ENCODE measurements at places on chromosomes 1 and 21.

GRCh38 chr1:113280581-113280980 is 109.7 kb upstream of the MAGI3 start:
- DNase-seq: no peak

DNA sequence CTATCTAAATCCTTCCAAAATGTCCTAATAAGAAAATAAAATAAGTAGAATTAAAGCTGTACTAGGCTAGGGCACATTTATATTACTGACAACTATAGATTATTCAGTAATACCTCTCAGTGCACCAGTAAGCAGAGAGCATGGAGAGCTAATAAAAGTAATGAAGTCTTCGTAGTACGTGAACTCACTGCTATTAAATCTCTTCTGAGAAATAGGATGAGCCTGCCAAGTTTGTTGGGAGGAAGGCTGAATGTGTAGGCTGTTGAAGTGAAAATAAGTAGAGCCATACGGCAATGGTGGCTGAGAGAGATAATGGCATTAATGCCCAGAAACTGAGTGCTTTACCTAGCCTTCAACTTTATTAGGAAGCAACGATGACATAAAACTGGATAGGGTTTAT is 73.9 kb upstream of the NR5A2 start:
- no peak for DNase-seq

GRCh38 chr1:179087665-179088064 is 5.8 kb downstream of the TOR3A start:
- no peak for DNase-seq

DNA sequence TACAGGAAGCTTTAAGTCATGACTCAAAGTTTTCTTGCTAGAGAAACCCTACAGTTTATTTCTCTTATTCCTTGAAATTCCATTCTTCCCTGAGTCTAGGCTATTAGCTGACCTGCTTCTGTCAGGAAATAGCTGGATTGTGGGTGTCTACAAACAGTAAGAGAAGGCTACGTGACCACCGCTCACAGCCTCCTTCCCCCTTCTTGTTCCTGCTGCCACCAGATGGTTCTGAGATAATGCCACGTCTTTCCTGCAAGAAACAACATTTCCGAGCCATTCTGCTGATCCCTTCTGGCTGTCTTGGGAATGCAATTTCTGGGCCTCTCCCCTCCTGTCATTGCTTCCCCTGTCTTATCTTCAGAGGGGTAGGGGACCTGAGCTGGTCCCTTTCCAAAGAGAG is 128.9 kb upstream of the SGIP1 start:
- DNase-seq: no peak

GRCh38 chr1:110976089-110976488 is 12.4 kb upstream of the LRIF1 start:
- no peak for DNase-seq

DNA sequence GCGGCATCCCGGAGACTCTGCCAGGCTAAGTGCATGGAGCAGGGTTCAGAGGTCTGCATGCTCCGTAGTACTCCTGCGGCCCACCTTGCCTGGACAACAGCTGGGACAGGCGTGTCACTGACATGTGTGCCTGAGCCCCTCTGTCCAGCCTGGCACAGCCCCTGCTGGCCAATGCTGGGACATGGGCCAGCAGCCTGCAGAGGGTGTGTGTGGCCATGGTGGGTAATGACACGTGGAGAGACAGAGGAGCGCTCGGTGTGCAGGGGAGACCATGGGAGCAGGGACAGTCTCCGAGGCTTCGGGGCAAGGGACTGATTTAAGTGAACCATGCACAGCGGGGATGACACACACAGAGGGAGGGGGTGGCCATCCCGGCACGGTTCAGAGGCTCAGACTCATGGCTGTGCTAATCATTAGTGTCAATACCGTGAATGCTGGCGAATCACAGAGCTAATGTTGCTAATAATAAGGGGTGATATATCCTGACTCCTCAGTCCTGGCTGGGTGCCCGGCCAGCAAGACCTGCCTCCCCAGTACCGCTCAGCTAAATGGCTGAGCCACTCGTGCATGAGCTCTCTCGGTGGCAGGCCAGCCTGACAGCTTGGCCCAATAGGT is 41.5 kb downstream of the IGSF21 start:
- no peak for DNase-seq

GRCh38 chr1:248800459-248800858 is 25.3 kb downstream of the SH3BP5L start:
- DNase-seq: peak; percentile 33

GRCh38 chr1:942411-942821 is 16.6 kb downstream of the NOC2L start:
- DNase-seq: no peak

- DNase-seq: no peak
Measured at GRCh38 chr1:2301607-2302291, 73.6 kb downstream of the SKI start.

DNA sequence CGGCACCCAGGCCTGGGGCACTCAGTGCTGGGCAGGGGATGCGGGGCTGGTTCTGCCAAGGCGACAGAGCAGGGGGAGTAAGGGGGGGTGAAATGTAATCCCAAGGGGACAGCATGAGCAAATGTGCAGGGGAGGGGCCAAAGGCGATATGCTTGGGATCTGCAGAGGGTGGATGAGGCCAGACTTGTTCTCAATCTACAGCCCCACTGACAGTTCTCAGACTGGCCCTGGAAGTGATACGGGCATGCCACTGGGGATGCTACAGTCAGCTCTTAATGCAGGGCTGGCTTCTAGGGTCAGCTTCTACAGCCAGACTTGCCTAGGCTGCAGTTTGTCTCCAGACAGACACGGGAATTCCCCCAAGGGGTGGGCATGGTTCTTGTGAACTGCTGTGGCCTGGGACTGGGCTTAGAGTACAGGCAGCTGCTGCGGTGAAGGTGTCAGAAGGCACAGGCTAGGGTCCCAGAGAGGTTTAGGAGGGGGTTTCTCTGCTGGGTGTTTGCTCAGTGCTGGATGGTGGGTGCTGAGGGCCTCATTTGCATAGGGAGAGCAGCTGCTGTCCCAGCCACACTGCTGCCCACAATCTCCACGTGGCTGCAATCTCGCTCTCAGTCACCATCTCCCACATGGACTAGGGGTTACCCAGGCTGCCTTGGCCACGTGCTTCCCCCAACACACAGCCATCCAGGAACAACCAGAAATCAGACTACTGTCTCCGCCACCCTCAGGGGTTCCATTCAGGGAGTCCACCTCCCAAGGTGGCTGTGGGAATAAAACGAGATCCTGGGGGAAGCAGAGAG is 190.1 kb downstream of the HIVEP3 start:
- peak; percentile 95 for DNase-seq

- DNase-seq: peak; percentile 21
Measured at GRCh38 chr21:25934771-25935224, 200.0 kb downstream of the GABPA start.

GRCh38 chr1:8476006-8476405 is 158.1 kb downstream of the SLC45A1 start:
- no peak for DNase-seq

- no peak for DNase-seq
Measured at GRCh38 chr1:17857109-17857499, 102.0 kb downstream of the ACTL8 start.

- DNase-seq: no peak
Measured at GRCh38 chr21:44052830-44053226, 40.7 kb downstream of the TRAPPC10 start.

DNA sequence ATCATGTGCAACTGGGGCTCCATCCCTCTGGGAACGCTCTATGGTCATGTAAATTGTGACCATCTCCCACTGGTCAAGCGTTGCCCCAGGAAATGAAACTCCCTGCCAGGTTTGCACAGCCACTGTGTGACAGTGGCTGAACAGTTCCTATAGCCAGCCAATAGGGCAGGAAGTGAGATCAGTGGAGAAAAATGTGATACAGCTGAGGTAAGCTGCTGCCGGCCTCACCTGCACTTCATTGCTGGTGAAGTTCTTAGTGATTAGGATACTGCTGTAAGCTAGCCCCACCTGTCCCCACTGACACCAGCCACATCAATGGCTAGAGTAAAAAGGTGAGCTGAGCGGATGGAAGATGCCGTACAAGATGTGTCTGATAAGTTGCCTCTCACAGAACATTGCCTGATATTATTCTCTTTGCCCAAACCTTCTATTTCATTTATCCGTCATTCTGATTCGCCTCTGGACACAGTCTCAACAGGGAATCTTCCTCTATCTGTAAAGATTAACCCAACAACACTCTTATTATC is 38.4 kb upstream of the CDC42BPA start:
- peak; percentile 61 for DNase-seq

GRCh38 chr1:58391056-58391455 is 155.5 kb downstream of the OMA1 start:
- no peak for DNase-seq

- no peak for DNase-seq
Measured at GRCh38 chr1:5254975-5255374, 600.6 kb downstream of the AJAP1 start.

- no peak for DNase-seq
Measured at GRCh38 chr1:187680823-187681222, 852.1 kb downstream of the PLA2G4A start.

- DNase-seq: no peak
Measured at GRCh38 chr1:167054946-167055630, 35.1 kb downstream of the GPA33 start.

- no peak for DNase-seq
Measured at GRCh38 chr21:16563795-16564194, 834.0 kb downstream of the USP25 start.

DNA sequence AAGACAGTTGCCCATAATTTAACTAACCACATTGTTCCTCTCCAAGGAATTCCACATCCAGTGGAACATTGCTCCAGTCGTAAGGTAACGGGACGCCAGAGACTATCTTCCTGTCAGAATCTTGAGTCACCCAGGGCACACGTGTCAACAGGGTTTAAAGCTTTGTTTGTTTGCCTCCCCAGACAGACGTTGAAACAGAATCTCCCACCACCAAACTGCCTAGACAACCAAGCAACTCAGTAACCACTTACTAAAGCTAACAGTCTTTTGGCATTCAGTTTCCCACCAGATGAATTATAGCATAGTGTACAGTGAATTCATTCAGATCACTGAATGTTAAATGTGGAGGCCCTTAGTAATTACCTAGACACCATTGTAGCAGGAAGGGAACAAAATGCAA is 439.5 kb downstream of the PLPP3 start:
- no peak for DNase-seq

GRCh38 chr1:63435161-63435560 is 67.7 kb downstream of the ALG6 start:
- DNase-seq: no peak

GRCh38 chr1:203462878-203463277 is 12.7 kb upstream of the PRELP start:
- DNase-seq: no peak

GRCh38 chr1:163414778-163415177 is 93.0 kb downstream of the NUF2 start:
- DNase-seq: no peak

DNA sequence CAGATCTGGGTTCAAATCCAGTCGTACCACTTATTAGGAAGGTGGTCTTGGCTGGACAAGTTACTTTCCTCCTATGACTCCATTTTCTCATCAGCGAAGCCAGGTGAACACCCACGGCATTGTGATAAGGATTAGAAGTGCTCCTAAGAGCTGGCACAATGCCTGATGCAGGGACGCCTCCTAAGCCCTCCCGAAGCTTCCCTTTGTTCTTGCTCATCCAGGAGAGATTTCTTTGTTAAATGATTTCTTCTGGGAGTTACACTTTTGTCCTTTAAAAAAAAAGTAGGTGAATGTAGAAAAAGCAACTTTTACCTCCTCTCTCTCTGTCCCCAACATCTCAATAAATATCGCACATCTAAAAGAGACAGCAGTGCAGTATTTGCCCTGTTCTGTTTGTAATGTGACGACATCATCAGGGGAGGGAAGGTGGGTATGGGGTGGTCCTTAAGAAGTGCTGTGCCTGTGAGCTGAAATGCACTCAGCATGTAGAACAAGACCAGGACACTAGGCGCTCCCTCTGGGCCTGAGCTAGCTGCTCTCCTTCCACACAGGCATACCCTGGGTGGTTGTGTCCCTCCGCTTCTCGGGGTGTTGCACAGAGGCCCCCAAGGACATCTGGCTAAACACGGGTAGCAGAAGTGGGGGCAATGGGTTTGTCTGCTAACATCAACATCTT is 43.9 kb downstream of the SUSD4 start:
- no peak for DNase-seq

DNA sequence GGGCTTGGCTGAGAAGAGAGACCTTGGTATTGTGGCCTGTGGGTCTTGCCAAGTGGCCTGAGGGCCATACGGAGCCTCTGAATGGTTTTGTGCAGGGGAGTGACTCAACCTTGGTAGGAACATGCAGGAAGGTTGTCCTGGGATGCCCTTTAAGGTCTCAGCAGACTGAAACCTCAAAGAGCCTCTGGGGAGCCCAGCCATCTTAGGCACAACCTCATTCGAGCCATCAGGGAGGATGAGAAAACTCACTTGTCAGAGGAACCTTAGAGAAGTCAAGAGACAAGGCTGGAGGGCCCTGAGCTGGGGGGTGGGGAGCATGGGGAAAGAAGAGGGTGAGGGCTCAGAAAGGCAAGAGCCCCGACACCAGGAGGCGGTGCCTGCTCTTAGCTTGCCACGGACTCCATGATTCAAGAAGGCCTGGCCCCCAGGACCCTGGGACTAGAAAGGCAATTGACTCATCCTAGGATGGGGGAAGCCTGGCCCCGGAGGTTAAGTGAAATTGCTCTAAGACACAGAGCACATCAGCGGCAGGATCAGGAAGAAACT is 13.0 kb downstream of the IFI6 start:
- no peak for DNase-seq

DNA sequence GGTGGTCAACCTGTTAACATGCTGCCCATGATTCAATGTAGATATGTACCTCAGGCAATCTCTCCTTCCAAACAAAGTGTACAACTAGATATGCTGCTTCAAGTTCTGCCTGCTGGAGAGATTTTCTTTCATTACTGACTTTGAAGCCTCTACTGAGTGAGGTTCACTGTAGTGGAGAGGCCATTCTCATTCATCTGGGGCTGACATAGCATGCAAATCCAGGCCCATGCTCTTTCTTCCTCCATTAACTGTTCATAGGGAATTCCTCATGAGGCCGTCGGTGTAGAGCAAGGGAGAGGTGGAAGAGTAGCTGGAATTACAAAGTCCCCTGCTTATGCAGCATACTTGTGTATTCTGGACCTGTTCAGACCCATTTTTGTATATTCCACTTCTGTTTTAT is 38.6 kb downstream of the VANGL2 start:
- no peak for DNase-seq

DNA sequence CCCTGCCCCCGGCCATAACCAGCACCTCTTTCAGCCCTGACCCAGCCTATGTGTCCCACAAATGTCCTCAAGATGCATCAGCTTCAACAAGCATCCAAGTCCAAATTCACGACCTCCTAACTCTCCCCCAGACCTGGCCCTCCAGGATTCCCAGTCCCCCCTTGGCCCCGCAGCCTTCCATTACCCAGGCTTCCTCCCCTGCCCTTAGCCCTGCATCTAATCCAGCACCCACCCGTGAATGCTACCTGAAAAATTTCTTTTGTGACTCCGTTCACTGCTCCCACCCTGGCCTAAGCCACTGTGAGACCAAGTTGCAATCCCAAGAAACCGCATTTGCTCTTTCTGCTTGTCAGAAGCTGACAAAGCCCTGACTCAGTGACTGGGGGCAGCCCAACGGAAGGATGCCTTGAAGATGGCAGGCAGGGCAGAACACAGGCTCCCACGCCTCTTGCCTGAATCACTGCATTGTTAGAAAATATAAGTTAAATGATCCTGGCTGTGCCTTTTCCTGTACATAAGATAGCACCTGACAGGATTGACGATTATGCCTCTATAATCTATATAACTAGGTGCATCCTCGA is 939 bp upstream of the MFAP2 start:
- no peak for DNase-seq
